Umbilical cord (tissue), 2 donors: ENCODE measurements at places on chromosomes 4 and X. TPM values are rescaled to one million over a fixed set of nuclear protein-coding genes. Genes with fewer than 3 reads are reported as not detected.

- no peak for DNase-seq
These were observed 1827.2 kb downstream of the ARAP2 start for GRCh38 chr4:34417160-34417559.

- DNase-seq = no peak
These were observed 1160.3 kb downstream of the FSTL5 start for GRCh38 chr4:161003418-161004057.

DNA sequence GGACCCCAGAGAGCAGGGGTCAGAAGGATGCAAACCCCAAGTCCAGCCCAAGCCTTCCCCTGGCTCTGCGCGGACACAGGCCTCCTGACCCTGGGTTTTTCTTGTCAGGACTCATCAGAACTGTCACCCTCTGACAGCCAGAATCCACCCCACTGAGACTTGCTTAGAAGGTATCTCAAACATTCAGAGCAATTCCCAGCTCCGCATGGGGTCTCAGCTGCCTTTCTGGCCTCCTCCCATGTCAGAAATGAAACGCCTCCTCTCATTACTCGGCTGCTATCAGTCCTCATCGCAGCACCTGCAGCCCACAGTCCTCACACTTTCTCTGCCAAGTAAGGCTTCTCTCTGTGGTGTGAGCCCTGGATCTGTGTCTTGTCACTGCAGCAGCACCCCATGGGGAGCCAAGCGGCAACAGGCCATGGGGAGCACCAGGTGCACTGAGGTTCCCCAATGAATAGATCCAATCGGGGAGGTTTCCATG is 97.8 kb downstream of the WFS1 start:
- no peak for DNase-seq

GRCh38 chrX:44265559-44265958 is 77.9 kb downstream of the EFHC2 start:
- no peak for DNase-seq

DNA sequence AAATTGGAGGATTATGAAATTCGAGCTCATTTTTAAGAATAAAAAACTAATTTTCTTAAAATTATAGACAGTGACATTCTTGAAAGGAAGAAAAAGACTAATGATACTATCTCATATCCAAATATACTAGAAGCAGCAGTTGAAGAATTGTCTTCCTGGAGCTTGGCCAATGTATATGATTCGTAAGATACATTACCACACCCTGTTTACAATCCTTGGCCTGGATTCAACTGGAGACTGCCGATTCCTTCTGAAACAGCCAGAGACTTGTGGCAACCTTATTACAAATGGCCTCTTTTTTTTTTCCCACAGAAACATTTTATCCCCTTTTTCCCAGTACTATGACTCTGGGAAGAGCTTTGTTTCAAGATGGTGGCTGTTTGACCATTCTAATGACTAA is 571.2 kb upstream of the FAT1 start:
- no peak for DNase-seq

DNA sequence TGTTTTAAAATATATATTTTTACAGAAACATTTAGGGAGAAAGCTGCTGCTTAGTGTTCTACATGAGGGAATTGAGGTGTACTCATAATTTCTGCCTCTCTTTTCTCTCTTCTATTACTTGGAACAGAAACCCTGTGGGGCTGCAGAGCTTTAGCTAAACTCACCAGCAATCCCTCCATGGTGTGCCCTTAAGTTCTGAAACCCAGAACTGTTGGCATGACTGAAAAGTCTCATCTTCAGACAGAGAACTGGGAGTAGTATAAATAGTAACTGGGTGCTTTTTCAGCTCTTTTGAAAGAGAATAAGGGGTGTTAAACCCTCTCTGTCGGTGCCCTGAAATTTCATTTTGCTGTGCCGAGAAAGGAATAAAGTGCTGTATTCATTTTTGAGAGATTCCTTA is 294.9 kb upstream of the BOD1L1 start:
- no peak for DNase-seq

- no peak for DNase-seq
These were observed 487.2 kb upstream of the LCORL start for GRCh38 chr4:18508786-18509185.

DNA sequence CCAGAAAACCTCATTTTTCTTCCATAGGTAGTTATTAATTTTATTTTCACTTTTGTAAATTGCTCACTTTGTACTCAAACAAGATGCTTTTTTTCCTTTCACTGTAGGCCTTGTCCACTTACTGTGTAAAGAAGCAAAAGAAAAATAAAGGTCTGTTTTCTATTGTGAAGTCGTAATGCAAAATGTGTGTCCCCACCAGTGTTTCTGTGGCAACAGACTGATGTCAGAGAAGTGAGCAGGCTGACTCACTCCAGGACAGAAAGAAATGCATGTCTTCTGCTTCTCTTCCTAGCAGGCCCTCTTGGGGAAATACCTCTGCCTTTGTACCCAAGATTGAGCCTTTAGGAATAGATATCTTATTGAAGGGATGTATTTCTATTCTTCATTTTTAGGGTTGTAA is 30.3 kb downstream of the INPP4B start:
- DNase-seq = peak; percentile 27

DNA sequence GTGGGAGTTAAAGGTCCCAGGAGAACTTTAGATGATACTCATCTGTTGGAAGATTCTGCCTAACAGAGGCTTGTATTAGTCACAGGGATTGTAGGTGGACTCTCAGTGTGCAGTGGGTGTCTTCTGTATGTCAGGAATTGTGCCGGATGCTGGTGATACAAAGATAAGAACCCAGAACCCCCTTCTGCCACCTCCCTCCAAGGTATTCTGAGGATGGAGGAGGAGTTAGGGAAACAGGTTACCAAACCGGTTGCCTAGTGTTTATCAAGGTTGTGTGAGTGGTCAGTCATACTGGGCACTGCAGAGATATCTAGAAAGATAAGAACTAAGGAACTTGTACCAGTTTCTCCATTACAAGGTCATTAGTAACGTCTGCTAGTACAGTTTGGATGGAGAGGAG is 61.6 kb downstream of the PTTG2 start:
- no peak for DNase-seq

DNA sequence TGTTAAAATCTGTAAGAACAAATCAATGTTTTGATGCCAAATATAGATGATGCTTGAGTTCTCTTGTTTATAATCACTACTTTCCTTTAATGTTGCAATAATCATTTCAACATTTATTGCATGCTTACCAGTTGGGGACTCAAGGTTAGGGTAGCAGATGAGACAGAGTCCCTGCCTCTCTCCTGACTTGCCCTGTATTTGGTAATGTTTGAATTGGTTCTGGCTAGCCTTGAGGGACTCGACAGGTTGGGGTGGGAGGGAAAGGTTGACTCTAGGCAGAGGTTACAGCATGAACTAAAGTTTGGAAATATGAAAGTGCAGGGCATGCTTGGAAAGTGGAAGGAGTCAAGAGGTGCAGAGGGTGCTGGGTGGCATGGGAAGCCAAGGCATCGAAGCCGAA is 2.0 kb downstream of the SEC24B start:
- DNase-seq = no peak

DNA sequence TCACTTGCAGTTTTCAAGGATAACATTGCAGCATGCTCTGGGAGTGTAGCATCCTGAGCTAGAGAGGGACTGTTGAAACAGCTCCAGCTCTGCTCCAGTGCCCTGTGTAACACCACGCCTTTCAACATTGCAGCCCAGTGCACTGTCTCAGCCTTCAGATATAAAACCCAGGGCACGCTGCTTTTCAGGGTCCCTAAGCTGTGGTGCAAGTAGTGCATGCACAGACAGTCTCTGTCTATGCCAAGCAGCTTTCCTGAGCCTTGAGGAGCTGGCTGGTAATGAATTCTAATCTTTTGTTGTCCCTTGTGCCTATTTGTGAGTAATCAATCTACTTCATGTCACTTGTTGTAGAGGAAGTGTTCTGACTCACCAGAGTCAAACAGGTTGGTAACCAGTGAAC is 897.0 kb downstream of the ARAP2 start:
- no peak for DNase-seq

GRCh38 chrX:78029663-78030062 is 60.2 kb upstream of the PGAM4 start:
- DNase-seq = peak; percentile 23

- no peak for DNase-seq
These were observed 111.3 kb downstream of the GATB start for GRCh38 chr4:151649479-151649878.

GRCh38 chrX:10602646-10603045 is 17.7 kb downstream of the MID1 start:
- no peak for DNase-seq

The PNMA5 gene
- total RNA-seq = 0.24 TPM

The RCHY1 gene
- 57.8 TPM for total RNA-seq

The CT47B1 gene
- not detected for total RNA-seq

The AR gene
- total RNA-seq = 2.6 TPM

The MUC7 gene
- total RNA-seq = 10.8 TPM

The FANCB gene
- 18.8 TPM for total RNA-seq
